ENCODE measurements at places on chromosomes 2 and 18.

DNA sequence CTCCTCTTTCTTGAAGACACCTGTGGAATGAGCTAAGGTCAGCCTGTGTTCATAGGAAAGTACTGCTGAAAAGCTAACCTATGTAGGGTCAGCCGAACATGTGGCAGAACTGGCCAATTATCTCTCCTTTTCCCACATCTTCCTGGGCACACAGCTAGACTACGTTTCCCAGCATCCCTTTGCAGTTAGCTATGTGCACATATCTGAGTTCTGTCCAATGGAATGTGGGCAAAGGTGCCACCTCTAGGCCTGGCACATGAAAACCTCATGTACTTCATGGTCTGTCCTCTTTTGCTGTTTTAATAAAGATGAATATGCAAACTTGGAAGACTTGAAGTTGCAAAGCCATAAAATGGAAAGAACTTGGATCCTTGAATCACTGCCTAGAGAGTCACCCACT lies 352.6 kb downstream of the TNS1 start:
- no peak for DNase-seq

DNA sequence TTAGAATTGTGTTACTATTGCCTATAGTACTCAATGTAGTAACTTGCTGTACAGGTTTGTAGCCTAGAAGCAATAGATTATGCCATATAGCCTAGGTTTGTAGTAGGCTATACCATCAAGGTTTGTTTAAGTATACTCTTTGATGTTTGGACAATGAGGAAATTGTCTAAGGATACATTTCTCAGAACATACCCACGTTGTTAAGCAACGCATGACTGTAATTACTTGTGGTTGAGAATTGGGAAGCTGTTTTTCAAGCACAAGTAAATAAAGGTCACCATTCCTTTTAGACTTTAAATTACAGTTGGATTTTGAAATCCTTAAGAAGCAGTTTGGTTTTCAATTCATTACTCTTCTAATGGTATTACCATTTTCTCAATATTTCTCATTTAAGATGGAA lies 89.8 kb upstream of the KCNH7 start:
- DNase-seq: no peak

DNA sequence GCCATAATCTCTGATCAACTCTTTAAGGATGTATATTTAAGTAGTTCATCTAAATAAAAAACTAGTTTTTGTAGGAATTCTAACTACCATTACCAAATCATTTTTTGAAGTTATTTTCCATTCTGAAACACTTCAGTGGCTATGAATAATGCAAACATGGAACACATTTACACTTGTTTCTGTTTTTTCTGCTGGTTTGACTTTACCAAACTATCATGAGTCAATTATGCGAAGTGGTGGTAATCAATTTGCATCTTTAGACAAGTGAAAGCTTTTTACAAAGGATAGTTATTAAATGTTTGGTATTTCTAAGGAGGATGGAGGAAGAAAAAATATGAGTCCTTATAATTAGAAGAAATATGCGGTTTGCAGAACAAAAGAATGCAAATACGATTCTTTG lies 202.0 kb upstream of the MMADHC start:
- DNase-seq: no peak

DNA sequence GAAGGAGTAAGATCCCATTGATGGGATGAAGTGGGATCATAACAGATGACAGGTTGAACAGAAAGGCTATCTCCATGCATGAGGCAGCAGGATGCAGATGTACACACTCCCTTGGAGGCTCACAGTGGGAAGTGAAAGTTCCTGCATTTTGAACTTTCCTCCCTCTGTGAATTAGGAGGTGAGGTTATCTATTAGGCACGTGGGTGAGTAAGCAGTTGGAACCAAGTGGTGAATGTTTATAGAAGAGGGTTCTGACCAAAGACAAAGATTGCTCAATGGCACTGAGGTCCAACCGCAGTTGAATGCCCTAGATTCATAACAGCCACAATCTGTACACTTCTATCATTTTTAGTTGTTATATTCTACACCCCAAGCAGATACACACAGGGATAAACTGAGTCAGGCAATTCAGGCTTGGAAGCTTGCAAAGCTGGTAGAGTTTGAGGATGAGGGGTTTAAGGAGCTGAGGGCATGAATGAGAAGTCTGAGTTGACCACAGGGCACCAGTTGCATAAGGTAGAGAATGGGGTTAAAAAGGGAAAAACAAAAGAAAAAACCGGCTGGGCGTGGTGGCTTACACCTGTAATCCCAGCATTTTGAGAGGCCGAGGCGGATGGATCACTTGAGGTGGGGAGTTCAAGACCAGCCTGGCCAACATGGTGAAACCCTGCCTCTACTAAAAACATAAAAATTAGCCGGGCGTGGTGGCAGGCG lies 7.1 kb upstream of the KCMF1 start:
- DNase-seq: no peak
